ENCODE measurements at places on chromosomes 3 and 15.

DNA sequence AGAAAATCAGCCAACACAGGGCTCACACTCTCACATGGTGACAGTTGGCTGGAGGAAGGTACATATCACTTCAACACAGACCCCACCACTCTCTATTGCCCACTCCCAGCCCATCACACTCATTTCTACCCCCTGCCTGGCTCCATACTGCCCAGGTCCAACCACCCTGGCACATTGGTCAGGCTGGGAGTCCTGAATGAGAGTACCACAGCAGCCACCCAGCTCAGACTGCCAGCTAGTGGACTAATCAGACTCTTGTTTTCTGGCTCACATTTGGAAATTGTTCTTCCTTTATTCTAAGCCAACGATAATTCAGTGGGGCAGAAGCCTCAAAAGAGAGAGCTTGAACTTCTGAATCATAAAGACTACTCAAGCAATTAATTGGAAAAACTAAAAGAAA lies 20.0 kb downstream of the MRPL46 start:
- no peak for DNase-seq

DNA sequence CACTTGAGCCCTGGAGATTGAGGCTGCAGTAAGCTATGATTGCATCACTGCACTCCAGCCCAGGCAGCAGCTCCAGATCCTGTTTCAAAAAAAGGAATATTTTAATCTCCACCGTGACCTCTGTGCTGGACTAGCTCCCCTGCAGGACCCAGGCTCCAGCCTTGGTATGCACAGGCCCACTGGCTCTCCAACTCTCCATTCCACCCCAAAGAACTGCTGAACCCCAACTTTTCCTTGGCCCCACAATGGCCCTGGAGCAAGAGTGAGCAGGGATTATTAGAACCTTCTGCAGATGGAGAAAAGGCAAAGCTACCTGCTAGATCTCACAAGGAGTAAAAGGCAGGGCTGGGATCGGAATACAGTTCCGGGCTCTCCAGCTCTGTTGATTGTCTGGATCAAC lies 32.8 kb upstream of the SFMBT1 start:
- DNase-seq: no peak

- DNase-seq: no peak
These were observed 1325.8 kb upstream of the ALCAM start for GRCh38 chr3:104040896-104041295.

DNA sequence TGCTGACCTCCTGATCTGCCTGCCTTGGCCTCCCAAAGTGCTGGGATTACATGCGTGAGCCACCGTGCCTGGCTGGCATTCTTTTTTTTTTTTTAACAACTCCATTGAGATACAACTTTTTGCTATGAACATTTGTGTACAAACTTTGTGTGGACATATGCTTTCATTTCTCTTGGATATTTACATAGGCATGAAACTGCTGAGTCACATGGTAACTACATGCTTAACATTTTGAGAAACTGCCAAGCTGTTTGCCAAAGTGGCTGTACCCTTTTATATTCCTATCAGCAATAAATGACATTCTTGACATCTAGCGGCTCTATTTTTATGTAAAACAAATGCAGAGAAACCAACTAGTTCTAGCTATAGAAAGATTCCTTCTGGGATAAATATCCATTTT lies 8.7 kb upstream of the YEATS2 start:
- DNase-seq: no peak

DNA sequence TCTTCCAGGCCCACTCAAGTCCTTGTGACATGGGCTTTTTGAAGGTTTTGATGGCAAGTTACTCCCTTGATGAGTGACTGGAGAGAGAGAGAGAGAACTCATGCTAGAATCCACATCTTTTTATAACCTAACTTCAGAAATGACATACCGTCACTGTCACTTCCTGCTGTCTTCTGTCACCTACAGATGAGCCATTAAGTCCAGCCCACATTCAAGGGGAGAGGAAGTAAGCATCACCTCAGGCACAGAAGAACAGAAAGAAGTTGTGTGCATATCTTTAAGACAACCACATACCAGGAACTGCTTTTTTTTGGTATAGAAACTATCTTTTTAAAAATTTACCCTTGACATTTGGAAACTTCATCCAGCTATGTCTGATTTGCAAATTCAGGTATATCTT lies 16.6 kb upstream of the TXNRD3 start:
- DNase-seq: no peak

- no peak for DNase-seq
These were observed 28.0 kb upstream of the MAGEF1 start for GRCh38 chr3:184739594-184740505.

Measured in SJSA1 (cell line).